ENCODE measurements at places on chromosomes 13 and 19.

DNA sequence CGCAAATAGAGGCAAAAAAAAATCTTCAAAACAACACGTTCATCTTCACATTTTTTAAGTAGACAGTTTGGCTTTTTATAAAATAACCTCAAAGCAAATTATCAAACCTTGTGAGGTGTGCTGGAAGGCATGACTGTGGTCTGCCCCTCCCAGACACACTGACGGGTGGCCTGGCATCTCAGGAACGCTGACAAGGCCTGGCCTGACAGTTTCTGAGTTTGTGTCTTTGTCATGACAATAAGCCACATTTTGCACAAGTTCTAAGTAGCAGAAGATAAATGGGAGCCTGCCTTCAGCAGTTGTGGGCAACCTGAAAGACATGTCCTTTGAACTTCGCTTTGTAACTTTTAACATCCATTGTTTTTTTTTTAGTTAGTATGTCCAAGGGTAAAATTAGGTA is 38.5 kb downstream of the SOX21 start:
- DNase-seq = no peak

DNA sequence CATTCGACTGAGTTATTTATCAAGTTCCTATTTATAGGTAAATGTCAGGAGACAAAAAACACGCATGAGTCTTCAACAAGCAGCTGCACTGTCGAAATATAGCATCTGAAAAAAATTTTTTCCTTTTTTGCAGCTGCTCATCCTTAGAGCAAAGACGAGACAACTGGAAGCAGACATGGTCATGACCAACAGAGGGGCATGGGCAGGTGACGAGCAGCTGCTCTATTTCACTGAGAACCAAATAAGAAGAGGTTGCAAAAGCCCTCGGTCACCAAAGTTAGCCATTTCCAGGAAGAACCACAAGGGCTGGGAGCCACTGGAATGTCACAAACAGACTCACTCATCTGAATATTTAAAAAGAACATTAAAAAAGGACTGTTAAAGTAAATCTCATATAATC is 22.2 kb downstream of the SOHLH2 start:
- DNase-seq = no peak

- DNase-seq = no peak
Measured at GRCh38 chr13:25288966-25289365, 1.7 kb upstream of the MTMR6 start.

DNA sequence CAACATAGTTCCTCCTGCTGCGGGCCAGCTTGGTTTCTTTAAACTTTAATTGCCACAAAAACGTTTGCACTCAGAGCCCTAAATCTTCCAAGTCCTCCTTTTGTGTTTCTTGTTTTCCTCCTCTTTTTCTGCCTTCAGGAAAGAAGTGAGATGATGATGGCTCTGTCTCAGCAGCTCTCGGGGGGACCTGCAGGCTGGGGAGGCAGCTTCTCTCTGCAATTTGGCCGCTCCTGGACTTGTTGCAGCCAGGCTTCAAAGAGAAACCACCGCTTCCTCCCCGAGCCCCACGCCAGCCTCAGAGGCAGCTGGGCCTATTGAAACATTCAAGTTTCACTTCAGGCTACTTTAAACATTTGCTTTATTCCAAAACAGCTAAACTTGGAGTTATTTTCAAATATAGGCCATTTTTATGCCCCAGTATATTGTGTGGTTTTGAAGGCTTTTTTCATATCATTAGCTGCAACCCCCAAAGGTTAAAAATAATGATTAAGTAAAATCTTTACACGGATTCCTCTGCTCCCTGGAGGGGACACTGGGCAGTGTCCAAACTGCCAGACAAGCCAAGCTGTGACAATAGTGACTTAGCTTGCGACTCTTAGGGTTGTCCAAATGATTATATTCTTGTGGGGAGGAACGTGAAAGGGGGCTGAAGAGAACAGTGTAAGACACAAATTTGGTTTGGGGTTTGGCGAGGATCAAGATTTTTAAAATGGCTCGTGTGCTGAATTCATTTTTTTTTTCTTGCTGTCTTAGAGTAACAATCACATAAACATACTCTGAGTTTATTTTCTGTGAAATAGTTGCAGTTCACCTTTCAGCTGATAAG is 330.8 kb downstream of the DLEU7 start:
- DNase-seq = no peak

DNA sequence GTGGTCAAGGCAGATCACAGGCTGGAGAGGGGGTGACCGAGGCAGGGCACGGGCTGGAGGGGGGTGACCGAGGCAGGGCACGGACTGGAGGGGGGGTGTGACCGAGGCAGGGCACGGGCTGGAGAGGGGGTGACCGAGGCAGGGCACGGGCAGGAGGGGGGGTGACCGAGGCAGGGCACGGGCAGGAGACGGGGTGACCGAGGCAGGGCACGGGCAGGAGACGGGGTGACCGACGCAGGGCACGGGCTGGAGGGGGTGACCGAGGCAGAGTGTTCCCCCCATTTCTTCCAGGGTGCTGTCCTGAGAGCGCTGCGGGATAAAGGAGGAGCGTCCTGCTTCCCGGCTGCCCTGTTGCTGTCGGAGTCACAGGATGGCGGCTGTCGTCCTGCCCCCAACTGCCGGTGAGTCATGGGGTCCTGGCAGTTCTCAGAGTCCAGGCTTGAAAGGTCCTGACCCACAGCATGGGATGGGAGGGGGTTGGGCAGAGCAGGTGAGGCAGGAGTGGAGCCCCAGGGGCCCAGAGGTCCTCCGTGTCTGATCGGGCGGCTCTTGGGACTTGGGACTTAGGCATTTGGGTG is 5.3 kb downstream of the ZNF557 start:
- no peak for DNase-seq

- DNase-seq = no peak
Measured at GRCh38 chr13:43664700-43665191, 122.0 kb downstream of the ENOX1 start.

GRCh38 chr19:16871871-16872270 is 16.9 kb upstream of the F2RL3 start:
- DNase-seq = no peak

GRCh38 chr13:20782116-20782708 is 8.5 kb upstream of the EEF1AKMT1 start:
- DNase-seq = no peak

DNA sequence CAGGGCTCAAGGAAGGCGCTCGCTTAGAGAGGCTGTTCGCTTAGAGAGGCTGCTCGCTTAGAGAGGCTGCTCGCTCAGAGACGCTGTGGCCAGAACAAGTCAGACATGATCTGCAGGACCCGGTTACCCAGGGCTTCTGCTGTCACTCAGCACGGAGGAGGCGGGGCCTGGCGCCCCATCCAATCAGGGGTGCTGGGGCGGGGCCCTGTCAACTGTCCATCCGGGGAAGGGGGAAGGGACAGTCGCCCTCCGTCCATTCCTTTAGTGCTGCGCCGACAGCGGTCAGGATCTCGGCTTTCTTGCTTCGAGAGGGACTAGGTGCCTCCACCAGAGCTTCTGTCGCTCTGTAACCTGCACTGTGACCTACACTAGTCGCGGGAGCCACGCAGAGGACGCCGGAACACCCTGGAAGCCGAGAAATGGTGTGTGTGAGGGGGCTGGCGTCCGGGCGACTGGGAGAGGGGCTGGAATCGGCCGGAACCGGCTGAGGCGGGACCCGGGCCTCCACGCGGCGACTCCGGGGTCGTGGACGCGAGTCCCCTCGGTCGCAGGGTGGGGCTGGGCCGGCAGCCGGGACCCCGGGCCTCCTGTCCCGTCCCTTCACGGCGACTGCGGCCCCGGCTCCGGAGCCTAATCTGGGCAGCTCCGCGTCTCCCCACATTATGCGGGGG is at the start of gene ZNF440:
TSS of gene ZNF440 (plus strand) at position 245 of the 671 bp plus-strand sequence. CDS start at position 420, 175 bp downstream.
- peak; percentile 90 for DNase-seq

Data from activated naive CD4-positive, alpha-beta T cell treated with anti-CD3 and anti-CD28 coated beads, Interleukin-2, amount 50 U/mL, for 16 hours (primary cell).